ENCODE measurements at places on chromosomes 1 and 21. TPM values are rescaled to one million over a fixed set of nuclear protein-coding genes. Genes with fewer than 3 reads are reported as not detected.
A peak's percentile ranks its signal among the peaks of the same experiment; 100 is the strongest.

Gene ANKRD45
- total RNA-seq, result 0.53 TPM

GRCh38 chr1:29642519-29642918 lies 406.2 kb downstream of the PTPRU start:
- H3K36me3 ChIP-seq, result no peaks in the 10 kb centered on the region
- no peak overlapping the region for H3K4me3 ChIP-seq
- no peaks in the 10 kb centered on the region for H3K4me1 ChIP-seq
- H3K27me3 ChIP-seq, result peaks cover 4% of the 10 kb centered on the region
- no peak for DNase-seq

DNA sequence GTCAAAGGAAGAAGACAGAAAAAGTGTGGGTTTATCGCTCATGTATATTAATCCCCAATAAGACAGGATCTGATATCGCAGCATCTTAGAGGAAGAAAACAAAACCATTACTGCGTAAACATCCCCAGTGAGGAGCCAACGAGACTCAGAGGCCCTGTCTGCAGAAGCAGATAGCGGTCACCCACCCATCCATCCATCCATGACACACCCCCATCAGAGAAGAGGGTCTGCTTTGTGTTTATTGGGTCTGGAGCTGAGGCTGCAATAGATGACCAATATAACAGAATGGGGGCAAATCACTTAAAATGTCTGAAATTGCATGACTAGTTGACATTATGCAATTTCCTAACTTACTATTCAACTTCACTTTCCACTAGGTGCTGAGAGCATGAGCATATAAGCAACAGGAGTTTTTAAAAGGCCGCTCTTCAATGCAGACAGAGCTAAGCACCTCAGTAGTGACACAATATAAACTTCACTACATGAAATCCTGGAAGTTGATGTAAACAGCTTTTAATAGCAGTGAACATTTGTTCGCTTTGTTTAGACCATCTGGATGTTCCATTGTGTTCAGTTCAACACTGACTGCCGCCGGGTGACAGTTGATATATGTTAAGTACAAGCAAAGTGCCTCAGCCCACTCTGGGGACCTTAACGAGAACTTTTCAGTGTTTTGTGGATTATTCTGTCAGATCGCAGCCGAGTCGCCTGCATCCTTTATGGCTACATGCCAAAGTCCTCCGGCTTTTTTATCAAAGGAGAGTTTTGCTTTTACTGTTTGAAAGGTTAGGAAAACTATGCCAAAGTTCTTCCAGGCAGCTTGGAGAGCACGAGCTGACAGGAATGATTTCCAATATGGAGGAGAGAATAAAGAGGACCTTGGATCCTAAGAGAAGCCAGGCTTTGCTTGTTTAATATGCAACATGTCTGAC lies 167.5 kb downstream of the ZNF281 start:
- no peak overlapping the region for H3K4me3 ChIP-seq
- peaks cover 5% of the 10 kb centered on the region for H3K27me3 ChIP-seq
- peak; percentile 76 for DNase-seq
- peaks cover 5% of the 10 kb centered on the region for H3K4me1 ChIP-seq
- H3K27ac ChIP-seq, result peak overlapping the region; percentile 79
- H3K36me3 ChIP-seq, result no peaks in the 10 kb centered on the region

GRCh38 chr1:237411621-237412020 lies 369.6 kb downstream of the RYR2 start:
- H3K27me3 ChIP-seq, result no peaks in the 10 kb centered on the region
- no peaks in the 10 kb centered on the region for H3K36me3 ChIP-seq
- no peaks in the 10 kb centered on the region for H3K4me1 ChIP-seq
- H3K4me3 ChIP-seq, result no peak overlapping the region
- no peak overlapping the region for H3K27ac ChIP-seq

DNA sequence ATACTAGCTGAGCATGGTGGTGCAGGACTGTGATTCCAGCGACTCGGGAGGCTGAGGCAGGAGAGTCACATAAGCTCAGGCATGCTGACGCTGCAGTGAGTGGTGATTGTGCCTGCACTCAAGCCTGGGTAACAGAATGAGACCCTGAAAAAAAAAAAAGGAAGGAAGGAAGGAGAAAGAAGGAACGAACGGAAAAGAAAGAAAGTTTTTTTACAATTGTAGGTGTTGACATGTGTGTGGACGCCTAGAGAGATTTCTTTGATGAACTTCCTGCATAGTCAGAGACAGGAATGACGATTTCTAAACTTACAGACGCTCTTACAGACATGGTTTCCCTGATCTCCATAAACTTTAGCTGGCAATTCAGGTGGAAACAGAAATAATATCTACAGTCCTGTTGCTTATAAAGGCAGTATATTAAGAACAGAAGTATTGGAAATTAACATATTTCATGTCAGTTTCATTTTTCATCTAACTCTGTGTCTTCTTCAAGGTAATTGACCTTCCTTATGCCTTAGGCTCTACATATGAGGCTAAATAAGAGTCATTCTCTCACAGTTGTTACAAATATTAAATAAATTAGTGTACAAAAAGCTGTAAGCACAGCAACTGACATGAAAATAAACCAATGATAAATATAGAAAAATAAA lies 4.1 kb downstream of the SAMSN1 start:
- peak; percentile 12 for DNase-seq
- H3K4me1 ChIP-seq, result no peaks in the 10 kb centered on the region
- no peaks in the 10 kb centered on the region for H3K27me3 ChIP-seq
- no peaks in the 10 kb centered on the region for H3K36me3 ChIP-seq

- H3K36me3 ChIP-seq, result no peaks in the 10 kb centered on the region
- no peaks in the 10 kb centered on the region for H3K27me3 ChIP-seq
- no peak for DNase-seq
- H3K27ac ChIP-seq, result no peak overlapping the region
Measured at GRCh38 chr1:11529330-11529729, 50.4 kb downstream of the DISP3 start.

DNA sequence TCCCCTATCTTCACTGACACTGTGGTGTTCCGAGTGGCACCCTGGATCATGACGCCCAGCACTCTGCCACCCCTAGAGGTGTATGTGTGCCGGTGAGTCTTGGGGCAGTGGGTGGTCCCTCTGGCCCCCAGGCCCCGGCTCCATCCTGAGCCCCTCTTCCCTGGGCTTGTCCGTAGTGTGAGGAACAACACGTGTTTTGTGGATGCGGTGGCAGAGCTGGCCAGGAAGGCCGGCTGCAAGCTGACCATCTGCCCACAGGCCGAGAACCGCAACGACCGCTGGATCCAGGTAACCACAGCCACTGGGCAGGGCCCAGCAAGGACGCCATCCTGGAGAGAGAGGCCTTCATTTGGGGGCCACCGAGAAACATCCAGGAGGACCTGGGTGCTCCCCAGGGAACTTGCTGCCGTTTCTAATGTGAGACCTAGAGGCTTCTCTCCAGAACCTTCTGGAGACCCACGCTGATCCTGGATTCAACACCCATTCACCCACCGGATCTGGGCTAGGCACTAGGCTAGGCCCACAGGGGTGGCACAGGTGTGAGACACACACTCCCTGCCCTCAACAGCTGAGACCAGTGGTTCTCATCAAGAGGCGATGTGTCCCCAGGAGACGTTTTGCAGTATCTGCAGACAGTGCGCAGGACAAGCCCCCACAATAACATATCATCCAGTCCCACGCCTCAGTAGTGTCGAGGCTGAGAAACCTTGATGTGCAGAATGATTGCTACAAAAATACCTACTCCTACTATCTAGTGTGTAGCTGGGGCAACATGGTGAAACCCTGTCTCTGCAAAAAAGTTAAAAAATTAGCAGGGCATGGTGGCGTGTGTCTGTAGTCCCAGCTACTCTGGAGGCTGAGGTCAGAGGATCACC lies 22.2 kb downstream of the PADI3 start:
- no peak overlapping the region for H3K27ac ChIP-seq
- no peaks in the 10 kb centered on the region for H3K36me3 ChIP-seq
- peaks cover 2% of the 10 kb centered on the region for H3K27me3 ChIP-seq
- H3K4me1 ChIP-seq, result no peaks in the 10 kb centered on the region

DNA sequence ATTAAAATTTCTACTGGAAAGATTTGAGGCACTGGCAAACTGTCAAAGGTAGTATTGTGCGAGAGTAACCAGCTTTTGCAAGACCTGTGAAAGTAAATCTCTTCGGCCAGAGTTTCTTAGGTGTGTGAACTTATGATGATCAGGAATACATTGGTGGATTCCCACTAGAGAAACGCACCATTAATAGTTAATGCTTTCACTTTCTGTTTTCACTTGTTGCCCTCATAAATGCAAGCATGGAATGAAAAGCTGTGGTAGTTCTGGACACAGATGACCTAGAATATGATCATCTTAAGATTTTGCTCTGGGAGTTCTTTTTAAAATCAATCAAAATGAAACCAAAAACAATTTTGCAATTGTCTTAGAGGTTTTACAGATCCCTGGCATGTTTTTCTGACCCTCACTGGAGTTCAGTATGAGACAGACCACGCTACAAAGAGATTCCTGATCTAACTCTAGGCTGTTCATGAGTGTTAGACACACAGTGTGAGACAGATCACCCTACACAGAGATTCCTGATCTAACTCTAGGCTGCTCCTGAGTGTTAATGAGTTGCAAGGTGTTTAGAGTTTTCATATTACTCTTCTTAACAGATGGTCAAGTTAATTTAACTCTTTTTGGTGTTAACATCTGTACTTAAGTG lies 98.8 kb downstream of the SDCCAG8 start:
- H3K27ac ChIP-seq, result no peak overlapping the region
- peaks cover 17% of the 10 kb centered on the region for H3K36me3 ChIP-seq
- peak; percentile 11 for DNase-seq

DNA sequence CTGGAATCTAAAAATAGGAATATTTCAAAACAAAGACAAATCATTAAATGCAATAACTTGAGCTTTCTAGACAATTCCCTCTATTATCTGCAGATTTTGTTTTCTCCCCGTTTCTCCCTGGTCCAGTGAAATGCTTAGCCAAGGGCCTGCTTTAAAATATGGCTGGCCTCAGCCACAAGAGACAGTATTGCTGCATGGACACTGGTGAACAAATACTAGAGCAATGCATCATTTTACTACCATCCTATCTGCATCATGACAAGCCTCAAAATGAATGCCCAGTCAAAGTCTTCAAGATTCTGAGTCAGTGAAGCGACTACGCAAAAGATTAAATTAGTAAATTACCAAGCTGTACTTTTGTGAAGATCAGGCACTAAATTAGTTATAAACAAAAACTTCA lies 80.5 kb downstream of the ENAH start:
- no peaks in the 10 kb centered on the region for H3K27me3 ChIP-seq
- no peak for DNase-seq
- H3K4me3 ChIP-seq, result no peak overlapping the region
- no peak overlapping the region for H3K27ac ChIP-seq
- peaks cover 6% of the 10 kb centered on the region for H3K4me1 ChIP-seq

DNA sequence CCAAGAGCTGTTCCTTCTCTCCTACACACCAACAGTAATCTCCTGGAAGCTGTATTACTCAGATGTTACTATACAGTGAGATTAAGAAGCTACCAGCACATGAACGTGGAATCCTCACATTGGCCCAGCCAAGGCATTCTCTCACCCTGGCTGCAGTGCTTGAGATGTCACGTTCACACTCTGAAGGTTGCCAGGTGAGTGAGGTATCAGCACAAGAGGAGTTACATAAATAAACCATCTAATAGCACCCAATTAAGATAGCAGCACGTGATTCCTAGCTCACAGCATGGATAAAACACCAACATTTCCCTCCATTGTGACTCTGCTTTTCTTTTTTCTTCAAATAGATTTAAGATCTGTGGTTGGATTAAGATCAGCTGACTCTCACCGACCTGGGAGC lies 182.8 kb downstream of the PLPP3 start:
- no peaks in the 10 kb centered on the region for H3K4me1 ChIP-seq
- H3K27me3 ChIP-seq, result no peaks in the 10 kb centered on the region
- DNase-seq, result no peak
- no peak overlapping the region for H3K4me3 ChIP-seq

- no peaks in the 10 kb centered on the region for H3K4me1 ChIP-seq
- H3K36me3 ChIP-seq, result no peaks in the 10 kb centered on the region
- no peak overlapping the region for H3K27ac ChIP-seq
- no peak overlapping the region for H3K4me3 ChIP-seq
- no peak for DNase-seq
Measured at GRCh38 chr1:210373628-210373877, 44.9 kb downstream of the HHAT start.

Gene RHEX
- 0.62 TPM for total RNA-seq

All from muscle of leg (tissue), 16 donors.